ENCODE measurements at places on chromosomes 2 and 18.

GRCh38 chr2:222915092-222915957 lies 54.5 kb downstream of the ACSL3 start:
- peak; percentile 23 for DNase-seq

GRCh38 chr2:37573451-37574388 lies 97.7 kb downstream of the CDC42EP3 start:
- no peak for DNase-seq

DNA sequence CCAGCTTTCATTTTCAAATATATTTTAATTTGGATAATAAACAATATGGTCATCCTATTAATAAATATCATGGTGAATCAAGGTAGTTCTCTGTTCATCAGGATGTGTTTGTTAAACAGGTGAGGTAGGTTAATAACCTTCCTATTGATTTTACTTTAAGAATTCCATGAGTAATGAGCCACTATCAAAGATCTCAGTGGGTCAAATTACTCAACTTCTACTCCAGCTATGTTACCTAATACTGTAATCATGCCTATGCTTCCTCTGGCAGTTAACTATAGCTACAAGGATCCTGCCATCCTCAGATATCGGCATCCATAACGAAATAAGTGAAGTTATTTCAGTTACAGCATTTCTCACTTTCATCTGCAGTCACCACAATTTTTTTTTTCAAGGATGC lies 289.6 kb upstream of the SLC8A1 start:
- DNase-seq = no peak

DNA sequence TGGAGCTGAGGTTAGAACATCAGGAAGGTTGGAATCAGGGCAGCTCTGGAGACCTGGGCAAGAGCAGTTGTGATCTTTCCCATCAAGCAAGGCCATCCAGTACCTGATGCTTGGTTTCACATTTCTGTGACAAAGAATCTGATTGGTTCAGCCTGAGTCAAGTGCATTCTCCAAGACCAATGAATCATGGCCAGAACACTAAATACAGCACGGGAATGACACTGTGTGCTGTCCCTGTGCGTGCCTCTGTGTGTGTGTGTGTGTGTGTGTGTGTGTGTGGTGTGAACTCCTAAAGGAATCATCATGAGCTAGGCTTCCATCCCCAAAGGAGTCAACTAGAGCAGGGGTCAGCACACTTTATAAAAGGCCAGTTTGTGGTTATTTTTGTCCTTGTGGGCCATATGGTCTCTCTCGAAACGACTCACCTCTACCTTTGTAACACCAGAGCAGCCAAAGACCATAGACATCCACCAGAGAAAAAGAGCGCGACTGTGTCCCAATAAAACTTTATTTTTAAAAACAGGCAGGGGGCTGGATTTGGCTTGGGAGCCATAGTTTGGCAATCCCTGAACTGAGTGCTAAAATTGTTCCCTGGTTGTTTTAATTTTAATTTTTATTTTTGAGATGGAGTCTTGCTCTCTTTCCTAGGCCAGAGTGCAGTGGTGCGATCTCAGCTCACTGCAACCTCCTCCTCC lies 99.7 kb downstream of the INHBB start:
- DNase-seq = no peak

GRCh38 chr18:59966913-59967312 lies 67.1 kb downstream of the PMAIP1 start:
- DNase-seq = no peak

DNA sequence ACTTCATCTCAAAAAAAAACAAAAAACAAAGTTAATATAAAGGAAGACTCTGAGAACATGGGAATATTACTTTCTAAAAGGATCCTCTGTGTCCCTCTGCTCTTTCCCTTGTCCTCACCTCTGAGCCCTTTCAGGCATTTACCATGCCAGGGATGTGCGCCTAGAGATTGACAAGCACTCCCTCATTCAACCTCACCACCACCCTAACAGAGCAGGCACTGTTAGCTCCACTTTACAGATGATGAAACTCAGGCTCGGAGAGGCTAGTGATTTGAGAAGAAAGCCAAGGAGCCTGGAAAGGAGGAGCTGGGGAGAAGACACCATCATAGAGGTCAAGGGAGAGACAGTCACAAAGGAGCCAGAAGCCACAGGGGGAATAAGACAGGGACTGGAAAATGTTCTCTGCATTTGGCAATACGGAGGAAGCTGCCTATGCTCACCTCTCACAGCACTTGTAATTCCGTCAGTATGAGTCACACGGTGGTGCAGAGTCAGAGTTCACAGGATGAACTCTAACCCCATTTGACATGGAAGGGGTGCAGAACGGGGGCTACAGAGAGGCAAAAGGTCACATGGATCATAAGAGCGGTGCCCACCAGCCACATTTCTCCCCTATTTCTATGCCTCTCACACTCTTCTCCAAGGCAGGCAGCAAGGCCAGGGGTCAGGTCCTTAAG lies 101.8 kb upstream of the NFU1 start:
- no peak for DNase-seq

DNA sequence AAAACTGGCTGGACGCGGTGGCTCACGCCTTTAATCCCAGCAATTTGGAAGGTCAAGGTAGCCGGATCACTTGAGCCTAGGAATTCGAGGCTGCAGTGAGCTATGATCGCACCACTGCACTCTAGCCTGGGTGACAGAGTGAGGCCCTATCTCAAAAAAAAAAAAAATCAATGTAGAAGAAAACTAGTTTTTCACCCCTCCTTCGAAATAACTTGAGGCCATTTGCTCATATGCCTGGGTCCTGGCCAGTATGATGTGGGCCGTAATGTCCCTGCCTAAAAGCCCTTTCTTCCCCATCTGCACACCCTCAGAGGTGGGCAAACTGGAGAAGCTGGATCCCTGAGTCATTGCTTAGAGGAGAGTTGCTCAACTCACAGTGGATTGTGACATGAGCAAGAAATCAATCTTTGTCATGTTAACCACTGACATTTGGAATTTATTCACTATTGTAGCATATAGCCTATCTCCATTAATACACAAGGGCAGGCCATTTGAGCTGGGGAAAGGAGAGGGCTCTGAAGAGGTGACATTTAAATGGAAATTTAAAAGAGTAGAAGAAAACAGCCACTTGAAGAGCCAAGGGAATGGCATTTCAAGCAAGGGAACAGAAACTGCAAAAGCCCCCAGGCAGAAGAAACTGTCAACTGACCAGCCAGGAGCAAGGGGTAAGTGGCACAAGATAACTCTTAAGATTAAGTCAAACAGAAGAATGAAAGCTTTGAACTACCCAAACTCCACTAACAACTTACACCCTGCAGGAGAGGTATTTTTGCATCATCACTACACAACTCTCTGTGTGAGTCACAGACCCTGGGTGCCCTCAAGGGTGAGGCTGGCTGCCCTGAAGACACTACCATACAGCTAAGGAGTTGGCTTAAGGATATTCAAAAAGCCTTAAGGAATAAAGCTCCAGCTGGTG lies 7.6 kb upstream of the METTL21A start:
- no peak for DNase-seq

- no peak for DNase-seq
Measured at GRCh38 chr2:42545023-42545721, 23.3 kb upstream of the MTA3 start.

DNA sequence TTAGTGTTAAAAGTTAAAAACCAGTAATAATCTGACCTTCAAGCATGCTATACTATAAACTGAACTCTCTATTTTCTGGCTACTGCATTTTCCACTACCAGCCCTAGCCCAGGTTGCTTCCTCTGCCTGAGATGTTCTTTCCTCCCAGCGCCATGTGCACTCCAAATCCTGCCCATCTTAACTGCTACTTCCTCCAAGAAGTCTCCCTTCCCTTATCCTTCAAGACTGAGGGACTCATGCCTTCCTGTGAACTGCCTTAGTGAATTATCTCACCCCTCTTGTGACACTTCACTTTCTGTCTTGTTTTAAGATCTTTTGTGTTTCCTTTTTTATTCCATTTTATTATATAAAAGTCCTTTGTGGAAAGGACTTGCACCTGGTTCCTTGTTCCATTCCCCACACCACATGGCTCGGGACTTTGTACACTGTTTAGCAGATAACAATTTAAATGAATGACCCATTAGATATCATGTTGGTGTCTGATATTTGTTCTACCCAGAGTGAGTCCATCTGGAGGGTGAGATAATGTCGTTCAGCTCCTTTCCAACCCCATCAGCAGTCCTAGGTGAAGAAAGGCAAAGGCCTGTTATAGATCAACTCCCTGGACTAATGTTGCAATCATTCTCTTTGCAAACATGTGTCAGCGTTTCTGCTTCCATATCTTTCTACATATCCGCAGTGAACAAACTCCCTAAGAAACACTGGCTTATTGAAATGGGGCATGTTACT lies 20.9 kb upstream of the AGFG1 start:
- DNase-seq = peak; percentile 27

DNA sequence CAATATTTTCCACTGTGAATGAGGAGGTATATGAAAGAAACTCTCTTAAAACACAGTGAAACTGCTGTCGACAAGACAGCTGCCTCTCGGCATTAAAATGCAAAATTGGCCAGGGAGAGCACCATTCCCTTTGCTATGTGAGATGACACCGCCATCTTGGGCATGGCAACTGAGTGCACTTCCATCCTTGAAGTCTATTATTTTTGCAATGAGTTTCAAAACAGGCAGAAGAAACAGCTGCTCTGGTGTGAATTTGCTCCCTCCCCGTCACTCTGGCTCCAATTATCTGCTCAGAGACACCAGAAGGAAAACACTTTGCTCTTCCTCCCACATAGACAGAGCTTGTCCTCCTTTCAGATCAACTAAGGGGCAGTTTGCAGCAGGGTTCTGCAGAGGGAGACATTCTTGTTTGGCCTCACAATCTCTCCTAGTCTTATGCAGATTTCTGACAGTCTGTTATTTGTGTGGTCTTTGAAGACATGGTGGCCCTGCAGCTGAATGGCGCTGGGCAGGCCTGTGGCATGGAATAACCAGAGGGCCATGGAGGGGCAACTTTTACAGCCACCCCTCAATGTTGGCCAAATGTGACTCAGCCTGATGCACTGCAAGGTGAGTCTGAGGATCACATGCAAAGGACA lies 48.6 kb upstream of the SEC11C start:
- DNase-seq = no peak

DNA sequence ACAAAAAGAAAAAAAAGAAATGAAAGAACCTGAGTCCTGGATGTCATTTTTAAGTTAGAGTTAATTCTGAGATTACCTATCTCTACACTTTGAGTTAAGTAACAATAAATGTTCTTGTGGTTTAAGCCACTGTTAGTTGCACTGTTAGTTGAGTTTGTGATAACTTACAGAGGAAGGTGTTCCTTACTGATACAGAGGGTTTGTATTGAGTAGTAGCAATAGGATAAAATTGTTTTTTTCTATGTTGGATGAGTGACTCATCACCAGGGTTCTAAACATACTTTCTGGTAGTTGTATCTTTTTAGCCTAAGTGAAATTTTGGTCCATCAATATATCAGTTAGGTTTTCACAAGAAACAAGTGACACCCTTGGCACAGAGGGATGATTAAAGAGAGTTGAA lies 4.0 kb upstream of the LCLAT1 start:
- no peak for DNase-seq

DNA sequence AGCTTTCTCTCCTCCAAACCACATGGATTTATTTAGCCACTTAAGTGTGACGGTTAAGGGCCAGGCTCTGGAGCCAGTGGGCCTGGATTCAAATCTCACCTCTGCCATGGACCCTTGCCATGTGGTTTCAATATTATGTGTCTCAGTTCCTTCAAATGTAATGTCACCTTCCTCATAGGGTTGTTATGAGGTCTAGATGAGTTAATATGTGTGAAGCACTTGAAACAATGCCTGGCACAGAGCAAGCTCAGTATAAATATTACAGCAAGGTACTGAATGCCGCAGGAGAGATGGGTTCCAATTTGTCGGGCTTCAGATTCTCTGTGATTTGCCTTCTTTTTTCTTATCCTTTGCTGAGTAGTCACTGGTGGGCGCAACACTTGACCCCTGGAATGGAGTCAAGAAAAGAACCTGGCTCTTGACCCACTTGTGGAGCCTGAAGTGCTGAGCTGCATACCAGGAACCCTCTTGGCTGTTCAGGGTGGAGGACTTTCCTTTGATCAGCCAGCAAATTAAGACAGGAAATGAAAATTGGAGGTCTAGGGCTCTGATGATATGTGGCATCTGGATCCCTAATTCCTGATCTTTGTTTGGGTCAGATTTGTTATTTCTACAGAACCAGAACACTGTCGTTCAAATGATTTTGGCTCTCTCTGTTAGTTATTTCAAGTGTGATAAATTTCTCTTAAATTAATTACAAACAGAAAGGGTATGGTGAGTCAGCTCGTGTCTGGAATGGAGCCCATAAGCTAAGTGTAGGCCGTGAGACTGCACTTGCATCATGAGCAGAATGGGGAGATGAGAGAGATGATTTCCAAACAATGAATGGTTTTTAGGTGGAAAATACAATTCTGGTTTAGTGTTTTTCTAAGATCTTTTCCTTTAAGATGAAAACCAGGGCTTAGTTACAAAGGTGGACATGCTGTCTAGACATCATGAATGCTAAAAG lies 293.0 kb downstream of the KCNS3 start:
- DNase-seq = no peak

GRCh38 chr18:73683409-73684238 lies 464.0 kb downstream of the FBXO15 start:
- no peak for DNase-seq

GRCh38 chr2:125747165-125747425 lies 908.9 kb upstream of the GYPC start:
- no peak for DNase-seq

GRCh38 chr18:45935591-45936335 lies 31.4 kb downstream of the EPG5 start:
- no peak for DNase-seq

DNA sequence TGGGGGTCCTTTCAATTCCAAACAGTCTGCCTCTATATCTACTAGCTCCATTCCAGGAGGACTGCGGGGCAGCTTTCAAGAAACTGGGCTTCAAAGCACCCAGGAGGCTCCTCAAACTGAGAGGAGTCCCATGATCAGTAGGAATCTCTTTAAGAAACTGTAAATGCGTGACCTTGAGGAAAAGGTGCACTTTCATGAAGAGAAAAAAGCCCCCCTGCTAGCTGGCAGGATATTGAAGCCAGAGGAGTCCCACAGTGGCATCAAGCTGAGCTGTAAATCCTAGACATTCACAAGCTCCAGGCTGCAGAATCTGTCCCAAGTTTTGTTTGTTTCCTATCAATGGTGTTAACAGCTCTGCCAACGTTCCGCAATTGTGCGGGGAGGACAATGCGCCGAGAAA lies 790.1 kb downstream of the SLC4A3 start:
- DNase-seq = no peak

DNA sequence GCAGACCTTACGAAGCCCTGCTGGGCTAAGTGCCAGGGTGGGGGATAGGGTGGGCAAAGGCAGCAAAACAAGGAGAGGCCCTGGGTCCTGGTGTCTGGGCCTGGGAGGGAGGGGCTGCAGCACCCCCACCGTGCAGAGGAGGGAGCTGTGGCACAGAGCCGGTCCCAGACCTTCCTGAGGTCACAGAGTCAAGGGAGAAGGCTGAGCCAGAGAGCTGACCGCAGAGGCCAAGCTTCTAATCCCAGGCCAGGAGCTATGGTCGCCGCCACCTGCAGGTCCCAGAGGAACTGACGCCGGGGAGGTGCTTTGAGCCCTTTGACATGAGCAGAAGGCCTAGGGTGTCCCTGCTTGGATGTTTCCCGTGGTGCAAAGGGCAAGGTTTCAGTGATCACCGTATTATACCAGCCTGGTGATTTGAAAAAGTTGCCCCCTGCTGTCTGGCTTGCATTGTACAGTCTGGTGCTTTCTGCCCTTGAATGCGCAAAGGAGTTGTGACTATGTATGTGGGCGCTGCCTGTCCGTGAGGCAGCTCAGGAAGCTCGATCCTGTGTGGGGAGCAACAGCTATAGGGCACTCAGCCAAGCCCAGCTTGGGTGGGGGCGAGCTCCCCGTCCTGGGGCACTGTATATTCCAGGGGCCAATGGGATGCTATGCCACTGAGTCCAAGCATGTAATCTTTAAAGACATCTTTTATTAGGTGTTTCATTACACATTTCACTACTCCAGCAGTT lies 44.3 kb downstream of the EDAR start:
- no peak for DNase-seq
